ENCODE measurements at places on chromosomes 3 and 15. TPM values are rescaled to one million over a fixed set of nuclear protein-coding genes. Genes with fewer than 3 reads are reported as not detected.

DNA sequence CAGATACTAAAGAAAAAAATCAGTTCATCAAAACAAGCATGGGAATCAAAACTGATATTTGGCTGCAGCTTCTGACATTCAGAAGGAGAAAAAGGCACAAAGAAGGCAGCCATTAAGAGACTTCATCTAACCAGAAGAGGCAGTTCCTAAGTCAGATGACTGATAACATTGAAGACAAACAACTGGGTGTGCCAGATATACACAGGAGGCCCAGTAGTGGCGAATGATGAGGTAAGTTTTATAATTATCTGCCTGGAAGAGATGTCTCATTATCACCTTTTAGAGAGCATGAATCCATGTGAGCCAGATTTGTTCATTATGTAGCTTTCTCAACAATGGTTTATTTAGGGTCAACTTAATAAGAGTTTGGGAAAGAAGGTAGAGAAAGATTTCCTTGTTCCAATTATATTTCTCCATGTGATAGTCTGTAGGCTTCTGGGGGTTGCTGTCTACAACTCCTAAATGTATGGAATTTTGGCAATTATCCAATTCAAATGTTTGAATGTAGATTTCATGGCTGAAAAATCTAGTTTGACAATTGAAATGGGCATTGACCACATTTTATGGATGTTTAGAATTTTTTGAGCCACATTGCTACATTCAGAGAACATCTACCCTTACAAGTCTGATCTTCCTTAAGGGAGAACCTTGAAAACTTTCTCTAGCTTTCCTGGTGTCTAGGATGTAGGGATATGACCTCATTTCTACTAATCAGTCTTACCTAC lies 50.4 kb upstream of the RASGRF1 start:
- no peak for DNase-seq

GRCh38 chr3:102018551-102018950 lies 169.2 kb downstream of the NFKBIZ start:
- no peak for DNase-seq

DNA sequence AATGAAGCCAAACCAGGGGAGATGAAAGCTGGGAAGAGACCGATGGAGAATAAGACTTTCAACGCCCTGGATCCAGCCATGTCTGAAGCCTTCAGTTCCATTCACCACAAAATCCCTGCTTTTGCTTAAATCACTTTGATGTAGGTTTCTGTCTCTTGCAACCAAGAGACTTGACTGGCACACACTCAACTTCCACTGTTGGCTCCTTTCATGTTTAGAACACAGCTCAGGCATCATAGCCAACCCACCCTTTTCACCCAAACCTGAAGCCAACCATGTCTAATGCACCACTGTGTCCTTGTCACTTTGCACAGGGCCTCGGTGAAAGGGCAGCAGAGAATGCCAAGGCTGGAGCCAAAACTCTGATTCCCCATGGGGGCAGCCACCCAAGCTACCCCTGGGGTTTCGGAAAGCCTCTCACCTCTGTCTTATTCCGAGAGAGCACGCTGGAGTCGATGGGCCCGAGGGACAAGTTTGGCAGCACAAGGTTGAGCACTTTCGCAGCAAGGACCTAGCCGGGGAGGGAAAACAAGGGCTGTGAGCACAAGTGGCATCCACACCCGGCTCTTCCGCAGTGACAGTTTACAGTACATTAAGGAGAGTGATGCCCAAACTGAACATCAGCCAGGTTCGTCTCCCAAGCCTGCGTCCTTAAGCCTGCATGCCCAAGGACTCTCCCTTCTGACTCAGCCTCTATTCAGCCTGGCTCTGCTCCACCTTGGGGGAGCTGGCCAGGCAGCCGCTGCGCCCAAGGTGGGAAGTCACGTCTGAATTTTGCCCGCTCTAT lies 37.6 kb downstream of the ABTB1 start:
- DNase-seq = no peak

- no peak for DNase-seq
Observed at GRCh38 chr3:126310816-126311215, 46.4 kb downstream of the KLF15 start.

DNA sequence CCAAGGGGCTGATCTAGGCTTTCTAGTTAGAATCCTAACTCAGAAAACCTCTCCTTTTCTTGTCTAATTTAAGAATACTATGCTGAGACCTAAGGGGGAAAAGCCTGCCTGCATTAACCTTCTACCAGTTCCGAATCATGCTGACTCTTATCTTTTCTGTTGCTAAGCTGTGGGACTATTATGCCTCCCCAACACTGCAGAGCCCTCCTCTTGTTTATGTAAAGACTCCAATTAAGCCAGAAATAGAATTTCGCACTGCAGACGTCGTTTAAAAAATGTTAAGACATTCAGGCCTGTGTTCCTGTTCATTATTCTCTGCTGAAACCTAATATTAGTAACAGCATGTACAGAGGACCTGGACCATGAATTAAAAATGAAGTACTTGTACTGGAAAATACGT lies 310.6 kb upstream of the ATP11B start:
- no peak for DNase-seq

- DNase-seq = no peak
Observed at GRCh38 chr3:63685340-63685739, 32.9 kb downstream of the SNTN start.

Gene ZIC4
- not detected for polyA plus RNA-seq

Measured in naive thymus-derived CD8-positive, alpha-beta T cell (primary cell).